GDM1 (cell line): ENCODE measurements at places on chromosomes 12 and 14.

- DNase-seq: peak; percentile 3
Measured at GRCh38 chr14:32259368-32260013, 56.4 kb upstream of the RNU6-8 start.

DNA sequence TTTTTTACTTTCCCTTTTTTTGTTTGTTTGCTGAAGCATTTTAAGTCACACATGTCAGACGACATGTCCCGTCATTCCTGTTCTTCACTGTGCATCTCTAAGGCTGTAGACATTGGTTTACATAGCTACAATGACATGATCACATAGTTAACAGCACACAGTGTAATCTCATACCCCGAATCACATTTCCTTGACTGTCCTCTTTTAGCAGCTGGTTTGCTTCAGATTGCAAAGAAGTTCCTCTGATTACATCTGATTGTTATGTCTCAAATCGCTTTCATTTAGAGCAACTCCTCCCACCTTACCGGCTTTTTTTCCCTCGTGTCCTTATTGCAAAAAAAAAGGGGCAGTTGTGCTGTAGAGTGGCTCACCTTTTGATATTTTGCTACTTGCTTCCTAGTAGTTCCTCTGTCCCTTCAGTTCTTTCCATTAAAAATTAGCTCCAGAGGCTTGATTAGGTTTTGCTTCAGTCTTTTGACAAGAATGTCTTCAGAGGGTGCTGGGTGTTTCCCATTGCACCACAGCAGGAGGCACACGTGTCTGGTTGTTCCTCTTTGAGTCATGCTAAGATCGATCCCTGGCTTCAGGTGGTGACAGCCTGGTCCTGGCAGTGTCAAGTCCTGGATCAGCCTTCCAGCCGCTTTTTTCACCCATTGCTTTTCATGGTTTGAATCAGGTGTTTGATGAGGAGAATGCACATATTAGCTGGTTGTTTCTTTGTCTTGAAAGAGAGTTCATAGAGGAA is 35.0 kb downstream of the ZNF664 start:
- DNase-seq: no peak

DNA sequence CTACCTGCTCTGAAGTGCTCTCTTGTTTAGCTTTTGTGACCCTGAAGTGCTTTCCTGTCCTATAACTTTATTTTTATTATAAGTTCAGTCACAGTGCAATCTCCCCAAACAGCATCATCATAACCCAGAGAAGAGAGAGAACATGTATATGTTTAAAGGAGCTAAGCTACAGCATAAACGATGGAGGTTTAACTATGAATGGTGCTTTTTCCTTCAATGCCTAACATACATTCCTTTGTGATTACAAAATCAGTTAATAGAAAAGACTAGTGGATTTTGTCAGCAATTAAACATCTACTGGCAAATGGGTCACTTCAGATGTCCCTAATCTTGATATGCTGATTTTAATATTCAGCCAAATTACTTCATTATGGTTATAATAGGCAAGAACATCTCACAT is 46.4 kb downstream of the ZFYVE21 start:
- no peak for DNase-seq

DNA sequence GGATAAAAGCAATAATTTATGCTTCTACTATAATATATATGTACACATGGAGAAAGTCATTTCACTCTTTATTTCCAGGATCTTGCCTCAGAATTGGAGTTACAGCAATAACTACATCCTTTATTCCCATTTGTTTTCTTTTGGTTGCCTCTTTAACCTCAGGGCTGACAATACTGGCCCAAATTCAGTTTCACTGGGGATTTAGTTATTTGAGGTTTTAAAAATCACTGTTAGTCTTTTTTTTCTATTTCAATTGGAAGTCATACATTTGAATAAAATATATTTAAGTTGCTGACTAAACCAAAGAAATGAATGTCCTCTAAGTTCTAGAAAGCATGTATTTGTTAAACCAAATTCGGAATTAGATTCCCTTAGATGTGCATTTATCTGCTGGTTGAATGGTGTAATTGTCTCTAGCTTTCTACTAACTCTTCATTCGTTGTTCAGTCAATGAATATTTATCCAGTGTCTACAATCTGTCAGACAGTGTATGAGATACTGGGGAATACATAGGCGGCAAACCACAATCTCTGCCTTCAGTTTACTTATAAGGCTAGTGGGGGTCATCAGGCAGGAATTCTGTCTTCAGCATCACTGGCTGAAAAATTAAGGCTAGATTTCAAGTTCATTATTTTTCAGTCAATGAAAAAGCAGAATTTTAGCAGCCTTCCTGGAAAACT is 190.8 kb upstream of the ARHGAP5 start:
- no peak for DNase-seq

GRCh38 chr12:3551386-3551785 is 60.4 kb downstream of the PRMT8 start:
- DNase-seq: no peak

GRCh38 chr12:94336211-94336925 is 123.3 kb downstream of the CEP83 start:
- DNase-seq: no peak

GRCh38 chr14:103353362-103353761 is 19.3 kb downstream of the EIF5 start:
- no peak for DNase-seq

DNA sequence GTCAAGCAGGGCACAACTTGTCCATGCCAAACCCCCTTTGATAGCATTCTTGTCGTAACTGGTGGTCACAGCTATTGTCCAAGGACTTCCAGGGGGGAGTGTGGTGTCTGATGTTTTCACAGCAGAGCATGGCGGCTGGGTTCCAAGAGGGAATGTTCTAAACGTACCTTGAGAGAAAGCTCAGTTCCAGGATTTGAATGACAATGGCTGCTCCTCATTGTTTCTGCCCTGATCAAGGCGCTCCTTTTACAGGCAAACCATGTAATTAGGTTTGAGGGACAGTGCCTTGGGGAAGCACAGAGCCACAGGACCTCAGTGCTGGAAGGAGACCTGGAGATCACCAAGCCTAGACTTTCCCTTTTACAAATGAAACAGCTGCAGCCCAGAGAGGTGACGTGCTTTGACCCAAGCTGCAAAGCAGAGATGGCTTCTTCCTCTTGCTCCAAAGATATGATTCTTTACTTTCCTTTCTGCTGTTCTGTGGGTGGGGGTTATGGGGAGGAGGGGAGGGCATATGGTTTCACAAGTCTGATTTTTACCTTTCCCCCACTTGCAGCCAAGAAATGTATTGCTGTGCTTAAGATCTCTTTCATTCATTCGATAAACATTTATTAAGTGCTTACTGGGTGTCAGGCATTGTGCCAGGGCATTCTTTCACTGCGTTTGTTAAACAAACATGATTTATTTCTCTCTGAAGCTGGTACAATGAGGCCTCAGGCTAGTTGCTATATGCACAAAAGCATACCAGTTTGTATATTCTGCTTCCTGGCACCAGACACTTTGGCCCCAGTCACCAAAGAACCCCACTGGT is 172.8 kb downstream of the KTN1 start:
- no peak for DNase-seq

GRCh38 chr12:2284857-2285256 is 232.1 kb downstream of the CACNA1C start:
- peak; percentile 71 for DNase-seq

DNA sequence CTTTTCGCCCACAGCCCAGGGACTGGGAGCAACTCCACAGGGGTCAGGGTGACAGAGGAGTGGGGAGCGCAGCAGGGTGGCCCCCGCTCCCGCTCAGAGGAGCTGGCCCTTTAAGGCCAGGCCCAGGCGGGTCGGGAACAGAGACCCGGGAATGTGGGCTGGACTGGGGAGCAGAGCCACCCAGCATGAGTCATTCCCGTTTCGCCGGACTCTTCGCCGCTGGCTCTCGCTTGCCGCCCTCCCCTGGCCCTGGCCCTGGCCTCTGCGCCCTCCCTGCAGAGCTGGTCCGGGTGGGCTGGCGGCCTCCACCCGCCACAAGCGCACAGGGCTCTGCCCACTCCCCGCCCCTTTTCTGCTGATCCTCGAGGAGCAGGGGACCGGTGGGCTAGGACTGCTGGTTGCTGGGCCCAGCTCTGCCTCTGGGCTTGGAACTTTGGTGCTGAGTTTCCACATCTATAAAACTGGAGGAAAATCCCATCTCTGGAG is 92.8 kb downstream of the NINJ2 start:
- no peak for DNase-seq

- DNase-seq: no peak
Measured at GRCh38 chr14:32576088-32576795, 247.1 kb downstream of the AKAP6 start.

GRCh38 chr12:129357233-129357632 is 504.0 kb downstream of the GLT1D1 start:
- no peak for DNase-seq

- DNase-seq: no peak
Measured at GRCh38 chr12:104693493-104693892, 236.7 kb downstream of the CHST11 start.

DNA sequence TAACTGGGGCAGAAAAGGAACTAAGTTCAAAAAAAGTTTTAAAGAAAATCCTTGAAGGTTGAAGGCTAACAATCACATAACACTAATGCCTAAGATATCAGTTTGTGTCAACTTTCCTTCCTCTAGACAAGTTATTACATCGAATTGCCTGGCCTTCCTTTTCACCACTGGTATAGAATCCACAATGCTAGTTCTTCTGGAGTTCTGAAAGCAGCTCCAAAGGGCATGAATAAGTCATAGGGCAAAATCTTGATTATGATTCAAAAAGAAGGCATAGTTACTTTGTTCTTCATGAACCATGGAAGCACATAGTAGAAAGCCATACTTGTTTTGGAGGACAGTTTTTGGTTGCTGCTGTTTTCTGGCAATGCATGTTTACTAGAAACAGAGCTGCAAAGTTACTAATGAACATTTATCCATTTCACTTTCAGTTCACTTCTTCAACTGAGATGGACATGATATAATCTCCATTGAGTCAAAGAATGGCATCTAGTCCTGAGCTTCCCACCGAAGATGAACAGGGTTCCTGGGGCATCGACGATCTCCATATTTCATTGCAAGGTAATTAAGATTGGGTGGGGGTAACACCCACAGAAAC is 56.0 kb downstream of the SYNE2 start:
- DNase-seq: no peak

- no peak for DNase-seq
Measured at GRCh38 chr12:79397609-79398008, 293.2 kb downstream of the PAWR start.

DNA sequence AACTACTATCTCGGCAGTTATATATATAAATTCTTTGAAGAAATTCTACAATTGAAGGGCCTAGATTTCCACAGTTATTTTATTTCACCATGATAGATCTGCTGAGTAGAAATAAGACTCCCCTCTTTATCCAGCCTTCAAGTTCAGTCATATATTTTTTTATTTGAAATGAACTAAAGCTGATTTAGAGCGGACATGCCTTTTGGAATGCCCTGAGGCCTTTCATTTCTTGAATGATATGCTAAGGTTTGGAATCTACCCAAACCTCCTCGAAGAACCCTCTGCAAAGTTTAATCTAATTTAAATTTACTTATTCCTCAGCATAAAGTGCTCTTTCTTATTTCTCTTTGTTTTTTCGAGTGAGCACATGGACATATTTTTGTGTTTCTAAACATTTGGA is 15.1 kb downstream of the SIX1 start:
- no peak for DNase-seq

- DNase-seq: no peak
Measured at GRCh38 chr14:99035712-99036610, 236.0 kb downstream of the BCL11B start.

GRCh38 chr14:21579976-21580375 is at the start of gene OR10G3:
OR10G3 (minus strand) TSS chr14:21580076; CDS start chr14:21570744, 9,332 bp downstream.
- DNase-seq: no peak

DNA sequence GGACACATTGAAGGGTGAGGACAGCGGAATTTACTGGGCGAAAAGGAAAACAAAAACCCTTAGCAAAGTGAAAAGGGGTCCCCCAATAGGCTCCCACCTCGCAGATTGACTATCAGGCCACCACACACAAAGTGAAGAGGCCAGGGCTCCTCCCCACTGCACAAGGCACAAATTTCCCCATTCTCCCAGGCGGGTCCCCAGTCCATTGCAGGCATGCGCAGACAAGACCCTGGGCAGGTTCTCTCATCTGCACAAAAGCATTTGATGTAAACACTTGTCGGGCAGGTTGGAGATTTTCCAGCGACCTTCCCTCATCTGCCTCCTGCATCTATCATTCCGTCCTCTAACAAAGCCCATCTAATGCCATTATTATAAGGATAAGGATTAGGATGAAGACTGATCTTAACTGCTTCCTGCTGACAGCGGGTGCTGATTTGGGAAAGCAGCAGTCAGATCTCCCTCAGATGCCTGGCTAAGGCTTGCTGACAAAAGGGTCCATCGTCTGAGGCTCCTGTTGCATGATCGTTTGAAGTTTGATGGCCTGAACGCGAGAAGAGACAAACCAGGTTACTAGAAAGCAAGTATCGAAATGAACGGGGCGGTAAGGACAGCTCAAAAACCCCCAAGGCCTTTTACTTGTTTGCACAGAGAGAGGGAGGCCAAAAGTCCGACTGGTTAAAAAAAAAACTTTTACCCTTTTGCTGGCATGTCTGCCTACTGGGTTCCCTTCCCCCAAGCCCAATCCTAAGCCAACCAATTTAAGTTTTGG is 14.4 kb downstream of the ASCL4 start:
- no peak for DNase-seq

DNA sequence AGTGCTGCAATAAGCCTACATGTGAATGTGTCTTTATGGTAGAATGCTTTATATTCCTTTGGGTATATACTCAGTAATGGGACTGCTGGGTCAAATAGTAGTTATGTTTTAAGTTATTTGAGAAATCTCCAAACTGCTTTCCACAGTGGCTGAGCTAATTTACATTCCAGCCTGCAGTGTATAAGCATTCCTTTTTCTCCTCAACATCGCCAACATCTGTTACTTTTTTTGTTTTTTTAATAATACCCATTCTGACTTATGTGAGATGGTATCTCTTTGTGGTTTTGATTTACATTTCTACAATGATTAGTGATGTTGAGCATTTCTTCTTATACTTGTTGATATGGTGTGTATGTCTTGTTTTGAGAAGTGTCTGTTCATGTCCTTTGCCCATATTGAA is 1186.2 kb downstream of the BCL11B start:
- DNase-seq: no peak

DNA sequence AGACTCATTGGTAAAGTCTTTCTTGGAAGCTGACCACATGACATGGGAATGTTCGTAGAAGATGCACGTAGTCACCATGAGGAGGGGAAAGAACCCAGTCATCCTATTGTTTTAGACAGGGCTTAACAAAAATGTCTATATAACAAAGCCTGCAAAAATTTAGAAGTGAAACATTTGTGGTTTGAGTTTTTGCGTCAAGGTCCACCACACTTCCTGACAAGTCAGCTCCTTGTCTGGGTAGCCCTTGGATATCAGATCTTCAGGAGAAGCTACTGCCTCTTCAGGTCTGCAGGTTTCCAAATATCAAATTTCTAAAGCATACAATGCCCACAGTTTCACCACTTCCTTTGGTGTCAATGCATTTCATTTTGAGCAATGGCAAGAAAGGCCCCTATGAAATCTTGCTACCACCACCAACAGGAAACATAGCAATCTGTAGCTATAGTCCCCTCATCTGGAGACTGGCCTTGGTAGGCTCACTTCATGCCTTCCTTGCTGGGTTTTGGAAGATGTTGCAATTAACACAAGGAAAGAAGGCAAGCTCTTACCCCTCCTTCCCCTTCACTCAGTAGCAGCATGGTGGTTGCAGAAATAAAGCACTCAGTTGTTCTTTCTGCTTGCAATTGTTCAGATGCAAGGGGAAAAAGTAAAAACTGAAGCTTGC is 235.2 kb downstream of the PCNX1 start:
- DNase-seq: no peak
